RPMI7951 (cell line): ENCODE measurements at places on chromosomes 16 and 17.

DNA sequence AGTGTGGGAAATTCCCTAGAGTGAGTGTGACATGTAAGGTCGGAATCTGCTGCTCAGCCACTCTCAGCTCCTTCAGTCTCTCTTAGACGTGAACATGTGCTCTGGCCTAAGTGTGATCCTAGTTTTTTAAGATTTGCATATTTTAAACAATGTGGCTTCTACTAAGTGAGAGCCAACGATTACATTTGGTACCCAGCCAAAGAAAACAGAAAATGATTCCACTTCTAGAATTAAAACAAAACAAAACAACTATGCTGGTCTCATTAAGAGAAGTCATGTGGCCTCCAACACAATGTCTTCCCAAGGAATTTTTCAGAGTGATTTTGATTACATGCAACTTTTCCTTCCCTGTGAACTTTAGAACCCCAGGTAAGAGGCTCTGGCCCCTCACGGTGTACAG, 10.1 kb downstream of the TMEM238L start:
- no peak for DNase-seq

DNA sequence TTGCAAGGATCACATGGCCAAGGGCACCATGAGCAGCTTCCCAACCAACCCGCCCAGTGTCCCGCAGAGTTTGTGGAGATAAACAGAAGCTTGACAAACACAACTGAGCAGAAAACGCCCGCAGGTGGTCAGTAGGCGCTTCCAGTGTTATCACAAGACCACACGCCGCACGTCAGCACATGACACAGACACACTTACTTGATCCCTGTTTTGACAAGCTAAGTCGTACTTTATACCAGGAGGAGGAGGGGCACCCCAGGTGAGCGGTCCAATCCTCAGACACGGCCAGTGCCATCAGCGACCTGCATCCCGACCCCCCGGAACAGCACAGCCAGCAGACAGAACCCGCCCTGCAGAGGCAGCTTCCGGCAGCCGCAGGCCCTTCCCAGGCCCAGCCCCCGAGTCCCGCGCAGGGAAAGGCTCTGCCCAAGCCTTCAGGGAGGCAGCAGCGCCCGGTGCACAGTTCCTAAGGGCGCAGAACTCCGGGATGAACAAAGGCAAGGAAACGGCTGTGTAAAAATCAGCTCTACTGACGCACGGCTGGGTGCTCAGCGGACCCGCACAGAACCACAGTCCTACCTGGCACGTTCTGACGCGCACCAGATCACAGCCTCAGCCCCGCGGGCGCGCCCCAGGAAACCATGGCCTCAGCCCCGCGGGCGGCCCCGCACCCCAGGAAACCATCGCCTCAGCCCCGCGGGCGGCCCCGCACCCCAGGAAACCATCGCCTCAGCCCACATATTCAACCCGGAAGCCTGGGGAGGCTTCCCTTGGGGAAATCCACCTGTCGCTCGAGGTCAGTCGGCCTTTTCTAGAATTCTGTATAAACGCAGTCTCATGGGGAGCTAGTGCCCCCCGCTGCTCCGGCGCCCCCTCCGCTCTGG, 27.8 kb downstream of the AXIN1 start:
- no peak for DNase-seq

DNA sequence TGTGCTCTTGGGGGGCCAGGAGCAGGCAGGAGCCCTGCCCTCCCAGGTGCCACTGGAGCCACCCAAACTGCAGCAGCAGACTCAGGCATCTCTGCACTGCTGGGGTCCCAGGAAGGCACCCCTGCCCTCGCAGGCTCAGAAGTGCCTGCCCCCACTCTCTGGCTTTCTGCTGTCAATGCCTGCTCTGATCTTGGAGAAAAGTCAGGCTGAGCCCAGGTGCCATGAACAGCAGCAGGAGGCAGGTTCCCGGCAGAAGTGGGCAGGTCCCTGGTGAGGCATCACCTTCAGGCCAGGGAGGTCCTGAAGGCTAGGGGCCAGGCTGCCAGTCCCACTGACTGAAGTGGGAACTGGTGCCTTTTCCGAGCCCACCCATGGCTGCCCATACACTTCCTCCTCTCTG, 106.5 kb downstream of the MGAT5B start:
- no peak for DNase-seq

DNA sequence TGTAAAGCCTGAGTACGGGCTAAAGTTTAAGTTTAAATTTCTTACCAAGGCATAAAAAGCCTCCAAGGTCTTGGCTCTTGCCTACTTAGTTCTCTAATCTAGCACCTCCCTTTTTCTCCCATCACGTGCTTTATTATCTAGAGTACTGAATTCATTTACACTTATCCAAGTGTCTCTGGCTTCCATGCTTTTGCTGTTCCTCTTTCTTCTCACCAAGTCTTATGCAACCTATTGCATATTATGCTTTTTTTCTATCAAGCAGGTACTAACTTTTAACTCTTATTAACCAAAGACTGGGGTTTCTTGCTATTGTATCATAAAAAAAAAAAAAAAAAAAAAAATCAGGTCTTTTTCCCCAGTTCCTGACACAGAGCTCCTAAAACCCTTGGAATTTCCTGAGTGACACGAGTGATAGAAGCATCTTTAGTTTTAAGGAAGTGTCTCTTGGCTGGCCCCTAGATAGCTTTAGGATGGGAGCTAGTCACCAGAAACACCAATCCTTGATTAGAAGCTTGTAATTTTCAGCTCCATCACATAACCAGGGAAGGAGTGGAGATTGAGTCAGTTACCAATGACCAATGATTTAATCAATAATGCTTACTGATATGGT, 44.9 kb downstream of the SSH2 start:
- DNase-seq, result no peak

DNA sequence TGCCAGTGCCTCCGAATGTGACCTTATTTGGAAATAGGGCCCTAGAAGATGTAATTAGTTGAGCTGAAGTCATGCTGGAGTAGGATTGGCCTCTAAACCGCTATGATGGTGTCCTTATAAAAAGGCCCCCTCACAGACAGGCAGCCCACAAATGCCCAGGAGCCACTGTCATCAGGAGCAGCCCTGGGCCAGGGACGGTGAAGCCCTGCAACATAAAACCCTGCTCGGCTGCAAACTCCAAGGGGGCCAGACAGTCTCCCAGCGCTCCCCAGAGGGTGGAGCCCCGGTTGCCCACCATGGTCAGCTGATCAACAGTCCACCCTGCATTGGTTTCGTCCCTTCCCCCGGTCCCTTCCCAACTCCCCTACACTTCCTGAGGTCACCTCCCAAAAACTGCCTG, 351.7 kb downstream of the FOXL1 start:
- peak; percentile 65 for DNase-seq

- DNase-seq, result no peak
Observed at GRCh38 chr17:10681866-10682446, 15.4 kb downstream of the SCO1 start.

DNA sequence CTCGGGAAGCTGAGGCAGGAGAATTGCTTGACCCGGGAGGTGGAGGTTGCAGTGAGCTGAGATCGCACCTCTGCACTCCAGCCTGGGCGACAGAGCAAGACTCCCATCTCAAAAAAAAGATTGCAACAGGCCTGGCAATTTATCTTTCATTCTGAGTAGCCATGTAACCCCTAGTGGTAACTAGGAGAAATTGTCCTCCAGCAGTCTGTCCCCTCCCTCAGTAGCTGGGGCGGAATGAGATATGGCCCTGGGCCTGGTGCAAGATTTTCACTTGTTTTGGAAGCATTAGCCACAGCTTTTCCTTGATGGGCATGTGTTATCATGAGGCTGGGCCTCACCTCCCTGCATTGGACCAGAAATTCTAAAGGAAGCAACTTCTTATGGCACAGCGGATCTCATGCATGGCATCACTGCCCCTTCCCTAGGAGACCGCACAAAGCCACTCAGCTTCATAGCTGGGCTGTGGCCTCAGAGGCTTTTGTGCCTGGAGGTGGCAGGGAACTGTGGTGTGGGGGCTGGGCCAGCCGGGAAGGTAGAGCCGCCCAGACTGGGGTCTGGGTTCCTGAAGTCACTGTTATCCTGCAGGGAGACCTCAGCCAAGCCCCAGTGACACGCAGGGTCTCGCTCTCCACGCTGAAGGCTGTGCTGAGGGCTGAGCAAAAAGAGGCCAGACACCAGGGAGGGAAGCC, 13.4 kb downstream of the NATD1 start:
- DNase-seq, result no peak

DNA sequence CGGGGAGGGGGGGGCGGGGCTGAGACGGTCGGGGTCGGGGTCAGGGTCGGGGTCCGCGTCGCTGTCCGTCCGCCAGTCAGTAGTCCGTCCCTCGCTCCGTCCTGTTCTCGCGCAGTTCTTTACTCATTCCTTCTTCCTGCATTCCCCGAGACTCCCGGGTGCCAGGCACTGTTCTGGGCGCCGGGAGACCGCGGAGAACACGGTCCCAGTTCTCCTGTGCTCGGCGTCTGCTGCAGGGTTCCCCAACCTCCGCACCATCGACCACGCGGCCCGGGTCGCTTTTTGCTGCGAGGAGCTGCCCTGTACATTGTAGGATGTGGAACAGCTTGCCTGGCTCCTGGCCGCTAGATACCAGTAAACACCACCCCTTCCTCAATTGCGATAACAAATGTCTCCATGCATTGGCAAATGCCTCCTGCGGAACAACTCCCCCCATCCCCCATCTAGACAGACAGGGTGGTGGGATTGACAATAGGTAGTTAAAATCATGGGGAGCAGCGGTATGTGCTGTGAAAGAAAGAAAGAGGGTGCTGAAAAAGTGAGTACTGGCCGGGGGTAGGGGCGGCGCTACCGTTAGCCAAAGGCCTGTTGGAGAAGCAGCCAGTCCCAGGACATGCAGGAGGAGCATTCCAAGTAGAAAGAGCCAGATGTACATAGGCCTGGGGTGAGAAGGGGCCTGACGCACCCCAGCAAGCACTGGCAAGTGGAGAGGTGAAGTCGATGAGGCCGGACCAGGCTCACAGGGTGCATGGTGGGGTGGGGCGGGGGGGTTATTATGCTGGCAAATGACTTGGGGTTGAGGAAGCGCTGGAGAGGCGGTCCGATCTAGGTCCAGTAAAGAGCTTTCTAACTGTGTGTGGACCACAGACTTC, 631 bp downstream of the TRAF7 start:
- peak; percentile 60 for DNase-seq

DNA sequence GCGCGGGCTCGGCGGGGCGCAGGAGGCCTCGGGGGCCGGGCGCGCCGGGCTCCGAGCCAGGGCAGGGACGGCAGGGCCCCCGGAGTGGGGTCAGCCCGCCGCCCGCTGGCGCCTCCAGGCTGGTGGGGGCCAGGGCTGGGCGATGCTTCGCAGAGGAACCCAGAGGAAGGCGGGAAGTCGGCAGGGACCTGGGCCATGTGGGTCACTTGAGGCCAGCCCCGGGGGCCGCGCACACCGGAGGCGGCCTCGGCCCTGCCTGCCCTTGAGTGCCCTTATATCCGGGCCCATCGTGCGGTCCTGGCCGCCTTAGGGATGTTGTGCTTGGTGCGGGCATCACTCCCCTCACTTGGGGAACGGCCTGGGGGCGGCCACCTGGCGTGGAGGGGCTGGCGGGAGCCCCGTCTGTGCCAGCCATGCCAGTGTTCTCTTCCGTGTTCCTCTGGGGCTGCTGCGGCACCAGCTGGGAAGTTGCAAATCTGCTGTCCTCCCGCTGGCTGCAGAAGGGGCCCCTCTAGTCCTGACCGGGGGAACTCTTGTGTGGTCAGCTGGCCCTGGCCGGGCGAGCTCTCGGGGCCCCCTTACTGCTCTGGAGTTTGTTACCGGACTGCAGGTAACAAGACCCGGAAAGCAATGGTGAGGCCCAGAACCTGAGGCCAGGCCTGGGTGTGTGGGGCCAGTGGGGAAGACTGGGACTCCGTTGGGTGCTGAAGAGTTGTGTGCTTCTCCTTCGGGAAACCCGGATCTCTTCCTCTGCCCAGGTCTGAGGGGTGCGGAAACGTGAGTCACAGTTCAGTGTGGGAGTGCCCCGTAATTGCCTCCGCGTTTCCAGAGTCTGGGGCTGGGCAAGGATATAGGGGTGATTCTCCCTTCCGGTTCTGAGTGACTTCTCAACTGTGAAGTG, 849 bp downstream of the CAPN15 start:
- DNase-seq, result peak; percentile 77

DNA sequence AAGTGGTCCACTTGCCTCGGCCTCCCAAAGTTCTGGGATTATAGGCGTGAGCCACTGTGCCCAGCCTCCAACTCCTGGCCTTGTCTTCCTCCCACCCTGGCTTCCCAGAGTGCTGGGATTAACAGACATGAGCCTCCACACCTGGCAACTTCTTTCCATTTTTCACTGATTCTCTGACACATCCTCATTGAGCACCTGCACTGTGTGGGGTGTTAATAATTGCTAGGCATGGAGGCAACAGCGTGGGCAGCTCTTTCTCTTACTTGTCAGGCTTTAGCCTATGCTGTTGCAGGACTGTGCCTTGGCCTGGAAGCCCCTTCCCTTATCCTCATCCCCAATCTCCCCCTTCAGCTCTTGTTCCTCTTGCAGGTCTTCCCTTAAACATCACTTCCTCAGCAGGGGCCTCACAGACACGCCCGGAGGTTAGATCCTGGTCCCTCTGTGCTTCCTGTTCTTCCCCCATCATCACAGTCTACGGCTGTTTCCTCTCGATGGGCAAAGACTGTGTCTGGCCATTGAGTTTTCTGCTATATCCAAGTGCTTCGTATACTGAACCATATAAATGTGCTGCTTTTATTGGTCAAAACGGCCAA, 7.9 kb downstream of the QPRT start:
- no peak for DNase-seq

DNA sequence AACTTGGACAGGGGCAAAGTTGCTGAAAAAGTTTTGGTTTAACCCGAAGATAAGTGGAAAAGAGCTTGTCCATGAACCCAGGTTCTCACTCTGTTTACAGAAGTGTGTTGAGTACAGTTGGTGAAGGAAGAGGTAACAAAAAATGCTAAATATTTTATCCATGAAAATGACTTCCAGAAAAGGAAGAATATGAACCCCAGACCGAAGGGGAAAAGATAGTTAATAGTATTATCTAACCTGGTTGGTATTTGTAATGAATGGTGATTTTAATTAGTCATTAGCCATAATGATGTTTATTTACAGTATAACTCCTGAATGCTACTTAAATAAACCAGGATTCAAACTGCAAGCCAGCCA, 574 bp upstream of the TMEM106A start:
- DNase-seq, result no peak

- no peak for DNase-seq
Observed at GRCh38 chr17:47804461-47804860, 17.1 kb downstream of the OSBPL7 start.

GRCh38 chr16:85294810-85295508, 182.7 kb upstream of the CIBAR2 start:
- no peak for DNase-seq

GRCh38 chr17:16915752-16916556, 56.0 kb downstream of the TNFRSF13B start:
- DNase-seq, result peak; percentile 53

GRCh38 chr16:54546521-54546920, 259.9 kb upstream of the IRX3 start:
- no peak for DNase-seq

GRCh38 chr17:82930043-82930923, 90.5 kb upstream of the ZNF750 start:
- DNase-seq, result no peak
